ENCODE measurements at places on chromosomes 11 and 22.

DNA sequence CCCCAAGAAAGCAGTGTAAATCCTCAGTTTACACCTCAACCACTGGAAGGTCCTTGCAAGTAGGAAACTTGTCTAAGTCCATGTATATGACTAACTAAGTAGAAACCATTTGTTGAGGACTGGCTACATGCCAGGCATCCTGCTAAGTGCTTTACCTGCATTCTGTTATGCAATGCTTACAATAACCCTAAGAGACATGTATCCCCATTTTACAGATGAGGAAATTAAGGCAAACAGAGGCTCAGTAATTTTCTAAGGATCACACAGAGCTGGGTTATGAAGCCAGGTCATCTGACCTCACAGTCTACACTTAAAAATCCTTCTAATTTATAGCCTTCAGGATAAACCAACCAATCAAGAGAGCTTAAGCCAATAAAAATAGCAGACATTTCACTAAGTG, 1.5 kb downstream of the TIMM10 start:
- no peak for DNase-seq

DNA sequence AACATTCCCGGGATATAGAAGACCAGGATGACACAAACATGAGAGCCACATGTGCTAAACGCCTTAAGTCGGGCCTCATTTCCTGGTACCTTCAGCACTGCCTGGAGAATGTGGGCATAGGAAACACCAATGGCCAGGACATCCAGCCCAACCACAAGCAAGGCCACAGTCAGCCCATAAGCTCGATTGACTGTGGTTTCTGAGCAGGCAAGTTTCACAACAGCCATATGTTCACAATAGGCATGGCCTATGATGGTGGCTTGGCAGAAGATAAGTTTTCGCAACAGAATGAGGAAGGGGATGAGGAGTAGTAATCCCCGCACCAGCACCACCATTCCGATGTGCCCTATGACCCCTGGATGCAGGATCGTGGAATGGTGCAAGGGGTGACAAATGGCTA, 26.9 kb upstream of the OR56A1 start:
- DNase-seq, result no peak

DNA sequence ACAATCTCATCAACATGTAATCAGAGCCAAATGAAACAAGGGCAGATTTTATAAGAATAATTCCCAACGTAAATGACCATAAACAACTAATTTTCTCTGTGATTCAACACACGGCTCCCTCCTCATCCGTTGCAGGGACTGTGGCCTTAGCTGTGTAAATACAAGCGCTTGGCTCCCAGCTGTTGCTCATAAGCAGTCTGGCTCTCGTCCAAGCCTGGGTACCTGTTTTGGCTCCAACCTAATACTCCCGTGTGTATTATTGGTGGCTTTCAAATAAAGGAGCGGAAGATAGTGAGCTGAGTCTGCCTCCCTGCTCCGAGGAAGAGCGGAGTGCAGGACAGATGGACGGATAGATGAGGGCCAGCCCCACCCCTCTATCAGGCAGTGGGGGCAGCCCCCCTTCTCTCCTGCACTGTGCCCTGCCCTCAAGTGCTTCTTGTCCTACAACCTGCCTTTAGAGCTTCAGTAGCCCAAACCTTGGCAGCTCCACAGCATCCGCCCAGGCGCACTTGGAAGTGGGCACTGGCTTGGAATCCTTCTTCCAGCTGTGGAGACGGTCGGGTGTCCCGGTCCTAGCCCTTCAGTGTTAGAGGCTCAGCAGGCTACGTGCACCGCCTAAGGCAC, 670.9 kb downstream of the BRD1 start:
- peak; percentile 84 for DNase-seq

GRCh38 chr11:116424615-116425261, 348.0 kb downstream of the BUD13 start:
- DNase-seq, result no peak

- DNase-seq, result peak; percentile 48
These were observed 79.5 kb upstream of the CRYBB3 start for GRCh38 chr22:25120093-25120561.

DNA sequence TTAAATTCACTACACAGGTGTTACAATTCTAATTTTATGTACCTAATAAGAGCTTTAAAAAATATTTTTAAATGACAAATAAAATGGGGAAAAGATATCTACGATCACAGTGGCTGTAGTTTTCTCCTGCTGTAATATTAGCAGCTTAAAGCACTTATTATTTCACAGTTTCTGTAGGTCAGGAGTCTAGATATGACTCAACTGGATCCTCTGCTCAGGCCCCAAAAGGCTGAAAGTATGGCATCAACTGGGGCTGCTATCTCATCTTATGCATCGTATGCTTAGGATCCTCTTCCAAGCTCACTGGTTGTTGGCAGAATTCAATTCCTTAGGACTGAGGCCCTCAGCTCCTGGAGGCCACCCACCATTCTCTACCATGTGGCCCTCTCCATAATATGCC, 12.8 kb downstream of the FBXO3 start:
- no peak for DNase-seq

DNA sequence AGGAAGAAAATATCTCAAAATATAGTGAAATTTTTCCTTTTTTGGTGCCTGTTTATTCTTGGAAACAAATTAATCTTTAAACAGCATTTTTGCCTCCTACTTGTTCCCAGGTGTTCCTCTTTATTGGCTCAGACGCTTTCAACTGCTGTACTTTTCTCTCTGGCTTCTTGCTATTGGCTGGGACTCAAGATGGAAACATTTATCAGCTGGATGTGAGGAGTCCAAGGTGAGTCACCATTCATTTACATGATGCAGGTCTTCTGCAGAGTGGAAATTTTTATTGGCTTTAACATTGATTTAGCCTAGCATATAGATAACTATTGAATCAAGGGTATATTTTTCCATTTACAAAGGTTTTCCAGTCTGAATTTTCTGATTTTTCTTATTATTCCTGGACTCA, 34.4 kb upstream of the DNAJB13 start:
- DNase-seq, result no peak

- no peak for DNase-seq
These were observed 16.1 kb downstream of the YDJC start for GRCh38 chr22:21613553-21614233.

GRCh38 chr11:3614742-3615171, 27.0 kb downstream of the ART5 start:
- no peak for DNase-seq

Data from NCI-H1092 treated with DMSO at 0.1 percent for 48 hours (cell line).